Immature natural killer cell (primary cell): ENCODE measurements at places on chromosomes 11 and 22.

GRCh38 chr22:21712751-21713427 lies 22.7 kb downstream of the YPEL1 start:
- peak; percentile 57 for DNase-seq

- DNase-seq: no peak
Measured at GRCh38 chr11:66495401-66495854, 15.0 kb upstream of the BBS1 start.

DNA sequence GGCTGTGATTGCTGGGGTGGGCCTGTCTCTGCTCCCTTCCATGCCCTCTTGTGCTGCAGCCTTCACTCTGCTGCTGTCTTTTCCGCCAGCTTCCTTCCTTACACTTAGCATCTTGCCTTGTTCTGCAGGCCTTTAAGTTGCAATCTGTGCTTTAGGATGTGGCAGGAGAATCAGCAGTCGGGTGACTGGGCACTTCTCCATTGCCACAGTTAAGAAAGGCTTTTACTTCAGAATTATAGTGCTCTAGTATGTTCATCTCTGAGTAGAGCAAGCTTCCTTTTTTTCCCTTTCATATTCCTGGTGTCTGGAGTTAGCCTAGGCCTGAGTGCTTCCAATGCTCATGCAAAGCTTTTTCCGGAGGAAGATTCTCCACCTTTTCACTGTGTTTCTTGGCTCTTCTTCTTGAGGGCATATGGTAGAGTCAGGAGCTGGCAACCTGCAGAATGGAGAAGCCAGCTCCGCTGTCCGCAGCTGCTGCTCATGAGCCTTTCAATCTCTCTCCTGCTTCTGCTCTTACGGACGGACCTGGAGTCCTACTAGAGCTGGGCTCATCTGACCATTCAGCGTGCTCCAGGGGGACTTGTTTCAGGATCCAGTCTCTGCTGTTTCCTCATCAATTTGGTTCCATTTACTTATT lies 20.2 kb downstream of the PPP6R2 start:
- DNase-seq: no peak

DNA sequence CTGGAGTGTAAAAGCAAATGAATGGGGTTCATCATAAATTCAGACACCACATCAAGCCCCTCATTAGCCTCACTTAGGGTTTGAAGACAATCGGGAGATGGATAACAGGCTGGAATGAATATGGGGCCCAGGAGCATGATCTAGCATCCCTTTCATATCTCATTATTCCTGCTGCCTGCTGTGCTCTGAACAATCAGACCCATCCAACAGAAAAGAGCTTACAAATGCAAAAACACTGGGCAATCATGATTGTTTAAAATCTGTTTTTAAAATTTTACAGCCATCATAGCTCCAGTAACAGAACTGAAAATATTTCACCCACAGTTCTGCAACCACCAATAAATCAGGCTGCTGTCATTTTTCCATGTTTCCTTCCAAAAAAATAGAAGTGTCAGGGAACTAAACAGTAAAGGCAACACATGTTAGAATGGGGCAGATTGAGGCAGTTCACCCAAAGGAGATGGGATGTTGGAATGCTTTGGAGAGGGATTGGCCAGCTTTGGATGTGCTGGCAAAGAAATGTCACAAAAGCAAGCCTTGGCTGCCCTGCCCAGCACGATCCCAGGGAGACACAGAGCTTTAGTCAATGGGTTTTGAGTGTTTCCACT lies 47.8 kb upstream of the BMAL1 start:
- DNase-seq: no peak

- peak; percentile 90 for DNase-seq
Measured at GRCh38 chr22:46791201-46791731, 28.8 kb downstream of the TBC1D22A start.

GRCh38 chr11:107282195-107282594 lies 175.4 kb downstream of the CWF19L2 start:
- no peak for DNase-seq
